Muscle of leg (tissue), 16 donors: ENCODE measurements at places on chromosomes 12 and 14.

DNA sequence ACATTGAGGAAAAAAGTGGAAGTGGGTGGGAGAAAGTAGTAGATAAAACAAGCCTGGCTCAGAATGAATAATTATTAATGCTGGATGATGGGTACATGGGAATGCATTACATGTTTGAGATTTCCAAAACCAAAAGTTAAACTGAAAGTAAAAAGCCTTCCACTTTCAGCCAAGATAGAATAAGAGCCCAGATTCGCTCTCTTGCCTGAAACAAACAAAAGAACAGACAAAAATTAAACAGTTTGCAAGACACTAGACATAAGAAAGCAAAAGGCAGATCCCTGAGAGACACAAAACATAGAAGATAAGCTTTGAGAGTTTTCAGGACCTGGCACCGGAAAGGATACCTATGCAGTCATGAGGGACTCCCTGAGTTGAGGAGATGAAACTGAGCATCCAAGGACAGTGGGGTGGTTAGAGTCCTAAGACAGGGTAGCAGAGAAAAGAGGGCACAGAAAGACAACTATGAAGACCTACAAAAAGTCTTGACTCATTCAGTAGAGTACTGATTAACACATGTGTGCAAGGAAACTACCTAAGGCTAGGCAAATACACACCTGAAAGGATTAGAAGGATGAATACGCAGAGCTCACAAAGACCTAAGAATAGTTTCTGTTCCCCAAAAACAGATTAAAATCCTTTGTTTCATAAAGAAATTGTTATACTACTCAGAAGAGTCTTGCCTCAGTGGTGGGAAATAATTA lies 54.1 kb downstream of the CEP83 start:
- H3K27ac ChIP-seq = peak overlapping the region; percentile 37
- no peak overlapping the region for H3K4me3 ChIP-seq
- peak; percentile 52 for DNase-seq
- no peaks in the 10 kb centered on the region for H3K27me3 ChIP-seq
- H3K36me3 ChIP-seq = no peaks in the 10 kb centered on the region

GRCh38 chr14:56004323-56004722 lies 113.9 kb upstream of the PELI2 start:
- H3K36me3 ChIP-seq = no peaks in the 10 kb centered on the region
- DNase-seq = no peak
- H3K27me3 ChIP-seq = no peaks in the 10 kb centered on the region
- no peak overlapping the region for H3K4me3 ChIP-seq
- H3K4me1 ChIP-seq = peaks cover 13% of the 10 kb centered on the region

- DNase-seq = no peak
- no peak overlapping the region for H3K4me3 ChIP-seq
- no peak overlapping the region for H3K27ac ChIP-seq
These were observed 68.2 kb downstream of the E2F7 start for GRCh38 chr12:76997011-76997780.

- no peaks in the 10 kb centered on the region for H3K27me3 ChIP-seq
- H3K27ac ChIP-seq = no peak overlapping the region
- no peaks in the 10 kb centered on the region for H3K36me3 ChIP-seq
- no peak overlapping the region for H3K4me3 ChIP-seq
These were observed 867.2 kb downstream of the BCL11B start for GRCh38 chr14:98404811-98405210.

GRCh38 chr12:105499205-105499604 lies 168.7 kb downstream of the C12orf75 start:
- H3K27me3 ChIP-seq = peaks cover 2% of the 10 kb centered on the region
- H3K4me3 ChIP-seq = no peak overlapping the region
- DNase-seq = no peak

- H3K4me3 ChIP-seq = no peak overlapping the region
- H3K36me3 ChIP-seq = peaks cover 41% of the 10 kb centered on the region
- peaks cover 82% of the 10 kb centered on the region for H3K4me1 ChIP-seq
- H3K27me3 ChIP-seq = no peaks in the 10 kb centered on the region
These were observed 27.2 kb downstream of the JDP2 start for GRCh38 chr14:75454963-75455546.

DNA sequence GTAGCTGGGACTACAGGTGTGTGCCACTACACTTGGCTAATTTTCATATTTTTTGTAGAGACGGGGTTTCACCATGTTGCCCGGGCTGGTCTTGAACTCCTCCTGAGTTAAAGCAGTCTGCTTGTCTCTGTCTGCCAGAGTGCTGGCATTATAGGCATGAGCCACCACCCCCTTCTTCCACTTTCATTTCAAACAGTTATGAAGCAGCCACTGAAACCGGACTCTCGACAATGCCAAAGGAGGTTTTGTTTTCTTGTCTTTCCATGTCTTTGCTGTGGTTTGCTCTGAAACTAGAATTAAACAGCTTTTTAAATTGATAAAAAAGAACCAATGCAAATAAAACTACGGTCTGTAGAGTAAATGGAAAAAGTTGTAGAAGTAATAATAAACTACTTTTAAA lies 30.4 kb downstream of the RAP1B start:
- no peaks in the 10 kb centered on the region for H3K27me3 ChIP-seq
- no peaks in the 10 kb centered on the region for H3K4me1 ChIP-seq
- H3K36me3 ChIP-seq = peaks cover 2% of the 10 kb centered on the region
- no peak for DNase-seq
- no peak overlapping the region for H3K27ac ChIP-seq

- no peak for DNase-seq
- no peaks in the 10 kb centered on the region for H3K27me3 ChIP-seq
- peaks cover 2% of the 10 kb centered on the region for H3K4me1 ChIP-seq
- H3K36me3 ChIP-seq = no peaks in the 10 kb centered on the region
- H3K4me3 ChIP-seq = no peak overlapping the region
- H3K27ac ChIP-seq = peak overlapping the region; percentile 23
These were observed 122.9 kb upstream of the ATP2B1 start for GRCh38 chr12:89831310-89832095.
